ENCODE measurements at places on chromosomes 2 and 18.

DNA sequence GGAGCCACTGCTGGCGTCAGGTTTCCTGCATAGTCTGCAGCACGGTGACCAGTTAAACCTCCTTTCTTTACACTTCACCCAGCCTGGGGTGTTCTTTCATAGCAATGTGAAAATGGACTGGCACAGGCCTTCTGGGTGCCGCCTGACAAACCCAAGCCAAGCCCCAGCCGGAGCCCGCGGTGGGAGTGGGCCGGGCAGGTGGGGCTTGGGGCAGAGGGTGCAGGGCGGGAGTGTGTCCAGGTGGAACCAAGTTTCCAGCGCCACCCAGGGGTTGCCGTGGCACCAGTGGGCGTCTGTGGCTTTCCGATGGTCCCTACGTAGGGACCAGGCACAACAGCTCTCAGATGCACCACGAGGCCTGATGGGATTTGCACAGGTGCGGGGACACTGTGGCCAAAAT is 75.8 kb downstream of the RTP5 start:
- H3K4me1 ChIP-seq, result no peaks in the 10 kb centered on the region
- H3K36me3 ChIP-seq, result no peaks in the 10 kb centered on the region
- H3K27me3 ChIP-seq, result no peaks in the 10 kb centered on the region

GRCh38 chr2:42795275-42795674 is 2.9 kb upstream of the HAAO start:
- H3K36me3 ChIP-seq, result no peaks in the 10 kb centered on the region
- no peaks in the 10 kb centered on the region for H3K27me3 ChIP-seq
- no peak overlapping the region for H3K27ac ChIP-seq
- no peak overlapping the region for H3K4me3 ChIP-seq
- DNase-seq, result no peak
- H3K4me1 ChIP-seq, result no peaks in the 10 kb centered on the region

DNA sequence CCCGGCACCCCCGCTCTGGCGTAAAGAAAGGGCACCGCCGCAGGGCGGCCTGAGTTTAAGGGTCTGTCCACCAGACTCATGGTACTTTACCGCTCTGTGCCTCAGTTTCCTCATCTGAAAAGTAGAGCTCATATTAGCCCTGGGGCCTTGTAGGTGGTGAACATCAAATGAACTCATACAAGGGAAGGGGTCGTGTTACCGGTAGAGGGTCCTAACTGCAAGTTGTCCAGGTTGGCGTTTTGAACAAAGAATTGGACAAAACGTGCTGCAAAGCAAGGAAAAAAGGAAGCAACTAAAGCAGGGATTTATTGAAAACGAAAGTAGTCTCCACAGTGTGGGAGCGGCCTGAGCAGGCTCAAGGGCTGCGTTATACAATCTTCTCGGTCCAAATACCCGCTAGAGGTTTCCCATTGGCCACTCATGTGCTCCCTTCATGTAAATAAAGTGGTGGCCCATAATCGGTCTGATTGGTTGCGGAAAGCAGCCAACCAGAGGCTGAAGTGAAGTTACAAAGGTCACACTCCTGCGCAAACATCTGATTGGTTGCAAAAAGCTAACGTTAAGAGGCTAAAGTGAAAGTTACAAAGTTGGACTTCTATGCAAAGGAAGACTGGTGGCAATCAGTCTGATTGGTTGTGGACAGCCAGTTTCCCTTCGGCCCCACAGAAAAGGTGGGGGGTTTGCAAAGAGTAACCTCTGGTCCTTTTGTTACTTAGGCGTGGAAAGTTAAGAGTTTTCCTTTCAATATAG is 80.7 kb upstream of the LDLRAD4 start:
- H3K36me3 ChIP-seq, result no peaks in the 10 kb centered on the region
- H3K27ac ChIP-seq, result no peak overlapping the region
- H3K27me3 ChIP-seq, result peaks cover 13% of the 10 kb centered on the region

DNA sequence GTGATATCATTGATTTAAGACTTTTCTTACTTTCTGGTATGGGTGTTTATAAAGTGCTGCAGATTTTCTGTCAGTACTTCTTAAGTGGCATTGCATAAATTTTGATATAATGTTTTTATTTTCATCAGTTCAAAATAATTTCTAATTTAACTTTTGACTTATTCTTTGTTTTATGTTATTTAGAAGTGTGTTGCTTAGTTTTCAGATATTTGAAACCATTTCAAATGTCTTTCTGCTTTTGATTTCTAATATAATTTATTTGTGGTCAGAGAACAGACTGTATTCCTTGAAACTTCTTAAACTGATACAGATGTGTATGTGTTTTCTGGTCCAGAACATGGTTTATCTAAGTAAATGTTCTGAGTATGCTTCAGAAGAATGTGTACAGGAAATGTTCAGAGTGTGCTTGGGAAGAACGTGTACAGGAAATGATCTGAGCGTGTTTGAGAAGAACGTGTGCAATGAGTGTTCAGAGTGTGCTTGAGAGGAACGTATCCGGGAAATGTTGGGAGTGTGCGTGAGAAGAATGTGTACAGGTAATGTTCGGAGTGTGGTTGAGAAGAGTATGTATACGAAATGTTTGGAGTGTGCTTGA is 265.7 kb upstream of the HS6ST1 start:
- no peaks in the 10 kb centered on the region for H3K4me1 ChIP-seq
- H3K4me3 ChIP-seq, result no peak overlapping the region
- no peak overlapping the region for H3K27ac ChIP-seq
- DNase-seq, result peak; percentile 2
- no peaks in the 10 kb centered on the region for H3K36me3 ChIP-seq

GRCh38 chr2:70006447-70006784 is 45.0 kb upstream of the ASPRV1 start:
- no peaks in the 10 kb centered on the region for H3K36me3 ChIP-seq
- H3K4me3 ChIP-seq, result no peak overlapping the region
- no peaks in the 10 kb centered on the region for H3K27me3 ChIP-seq
- DNase-seq, result no peak
- H3K27ac ChIP-seq, result no peak overlapping the region
- no peaks in the 10 kb centered on the region for H3K4me1 ChIP-seq

DNA sequence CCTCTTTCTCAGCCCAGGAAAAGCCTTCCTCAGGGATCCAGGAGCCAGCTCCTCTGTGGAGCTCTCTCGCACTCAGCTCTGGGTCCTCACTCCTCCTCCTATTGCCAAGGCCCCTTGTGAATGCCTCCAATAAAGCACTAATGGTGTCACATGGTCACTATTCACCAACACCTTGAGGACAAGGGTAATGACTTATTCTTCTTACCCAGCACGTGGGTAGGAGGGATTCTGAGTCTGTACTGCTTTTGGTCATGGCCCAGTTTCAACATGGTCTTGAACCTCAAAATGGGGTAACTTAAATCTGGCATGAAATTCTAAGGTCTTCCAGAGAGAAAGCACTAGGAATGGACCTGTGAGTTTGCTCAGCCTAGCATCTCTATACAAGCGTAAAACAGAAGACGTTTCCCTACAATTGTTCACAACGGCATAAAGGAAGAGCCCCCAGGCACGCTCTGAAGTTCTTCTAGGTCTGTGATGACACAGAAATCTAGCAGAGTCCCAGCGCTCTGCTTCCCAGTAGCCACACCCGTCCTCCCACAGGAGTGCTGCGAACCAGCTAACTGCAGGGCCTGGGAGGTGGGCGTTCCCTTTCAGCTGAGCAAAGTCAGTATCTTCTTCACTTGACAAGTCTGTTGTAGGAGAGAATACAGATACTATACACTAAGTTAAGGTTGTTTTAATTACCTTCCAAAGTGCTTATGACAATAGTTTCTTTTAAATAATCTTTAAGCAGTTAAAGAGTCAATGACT is 14.6 kb upstream of the KIDINS220 start:
- no peaks in the 10 kb centered on the region for H3K27me3 ChIP-seq
- DNase-seq, result no peak
- H3K36me3 ChIP-seq, result no peaks in the 10 kb centered on the region

DNA sequence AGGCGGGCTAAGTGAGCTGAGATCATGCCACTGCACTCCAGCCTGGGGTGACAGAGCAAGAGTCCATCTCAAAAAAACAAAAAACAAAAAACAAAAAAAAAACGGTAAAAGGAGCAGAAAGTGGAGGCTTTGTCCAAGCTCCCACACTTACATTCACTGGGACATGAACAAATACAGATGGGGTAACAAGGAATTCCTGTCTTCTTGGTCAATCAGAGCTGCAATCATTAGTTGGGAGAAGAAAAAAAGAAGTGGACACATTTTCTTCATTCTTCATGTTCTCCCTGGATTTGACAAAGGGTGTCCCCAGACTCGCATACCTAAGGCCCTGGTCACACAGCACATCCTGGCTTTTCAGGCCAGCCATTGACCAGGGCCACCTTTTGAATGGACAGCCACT is 124.6 kb downstream of the SOCS6 start:
- H3K4me3 ChIP-seq, result no peak overlapping the region
- no peaks in the 10 kb centered on the region for H3K36me3 ChIP-seq
- no peaks in the 10 kb centered on the region for H3K4me1 ChIP-seq
- H3K27me3 ChIP-seq, result no peaks in the 10 kb centered on the region

DNA sequence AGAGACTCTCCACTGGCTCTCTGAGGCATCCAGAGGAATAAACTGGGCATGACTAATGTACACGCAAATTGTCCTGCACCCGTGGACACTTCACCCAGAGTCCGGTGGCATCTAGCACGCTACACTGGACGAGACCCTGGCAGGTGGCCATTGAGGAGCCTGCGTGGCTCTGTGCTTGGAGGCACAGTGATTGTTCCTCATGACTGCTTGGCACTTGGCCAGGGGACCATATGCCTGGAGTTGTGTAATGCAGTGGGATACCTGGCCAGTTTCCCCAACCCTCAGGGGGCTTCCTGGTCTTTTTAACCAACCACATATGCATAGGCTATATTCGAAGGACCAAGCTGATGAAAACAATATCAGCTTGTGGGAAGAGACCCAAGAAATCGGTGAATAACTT is 66.6 kb downstream of the MTCL1 start:
- DNase-seq, result no peak
- H3K4me1 ChIP-seq, result peaks cover 4% of the 10 kb centered on the region
- H3K27ac ChIP-seq, result no peak overlapping the region
- H3K4me3 ChIP-seq, result no peak overlapping the region

GRCh38 chr2:234147335-234147861 is 96.9 kb downstream of the SPP2 start:
- no peak for DNase-seq
- H3K4me1 ChIP-seq, result no peaks in the 10 kb centered on the region
- no peak overlapping the region for H3K4me3 ChIP-seq
- no peak overlapping the region for H3K27ac ChIP-seq
- H3K36me3 ChIP-seq, result no peaks in the 10 kb centered on the region
- H3K27me3 ChIP-seq, result no peaks in the 10 kb centered on the region

DNA sequence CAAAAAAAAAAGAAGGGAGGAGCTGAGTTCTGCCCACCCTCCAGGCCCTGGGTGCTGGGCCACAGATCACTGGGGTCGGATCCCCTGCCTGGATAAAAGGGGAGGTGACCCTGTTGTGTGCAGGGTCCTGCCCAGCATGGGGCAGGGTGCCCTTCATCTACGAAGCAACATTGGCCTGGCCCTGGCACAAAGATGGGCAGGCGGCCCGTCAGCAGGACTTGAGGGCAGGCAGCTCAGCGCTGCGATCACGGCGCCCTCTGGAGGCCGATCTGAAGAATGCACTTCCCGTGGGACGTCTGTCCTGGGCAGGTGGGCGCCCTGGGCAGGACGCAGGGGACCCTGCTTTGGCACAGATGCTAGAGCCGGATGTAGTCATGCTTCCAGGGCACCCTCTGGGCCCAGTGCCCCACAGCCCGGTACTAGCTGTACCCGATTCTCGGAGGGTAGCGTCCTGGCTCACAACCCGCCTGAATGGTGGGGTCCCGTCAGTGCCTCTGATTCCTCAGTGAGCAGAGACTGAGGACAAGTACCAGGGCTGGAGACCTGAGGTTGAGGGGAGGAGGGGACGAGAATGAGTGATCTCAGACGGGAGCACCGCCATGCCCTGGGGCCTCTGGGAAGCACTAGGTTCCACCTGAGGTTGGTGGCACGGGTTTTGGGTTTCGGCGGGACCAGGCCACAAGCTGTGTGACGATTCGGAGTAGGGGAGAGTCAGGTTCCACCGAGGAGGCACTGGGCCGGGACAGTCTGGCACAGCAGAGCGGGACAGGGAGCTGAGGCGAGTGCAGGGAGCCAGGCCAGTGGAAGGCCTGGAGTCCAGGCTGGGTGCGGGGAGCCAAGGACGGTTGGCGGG is 18.0 kb downstream of the ARID5A start:
- no peaks in the 10 kb centered on the region for H3K4me1 ChIP-seq
- H3K27ac ChIP-seq, result peak overlapping the region; percentile 77
- H3K36me3 ChIP-seq, result peaks cover 13% of the 10 kb centered on the region

- no peak overlapping the region for H3K4me3 ChIP-seq
- H3K27me3 ChIP-seq, result no peaks in the 10 kb centered on the region
- H3K4me1 ChIP-seq, result no peaks in the 10 kb centered on the region
- H3K36me3 ChIP-seq, result no peaks in the 10 kb centered on the region
- no peak for DNase-seq
These were observed 39.1 kb upstream of the DTNB start for GRCh38 chr2:25712455-25712854.

DNA sequence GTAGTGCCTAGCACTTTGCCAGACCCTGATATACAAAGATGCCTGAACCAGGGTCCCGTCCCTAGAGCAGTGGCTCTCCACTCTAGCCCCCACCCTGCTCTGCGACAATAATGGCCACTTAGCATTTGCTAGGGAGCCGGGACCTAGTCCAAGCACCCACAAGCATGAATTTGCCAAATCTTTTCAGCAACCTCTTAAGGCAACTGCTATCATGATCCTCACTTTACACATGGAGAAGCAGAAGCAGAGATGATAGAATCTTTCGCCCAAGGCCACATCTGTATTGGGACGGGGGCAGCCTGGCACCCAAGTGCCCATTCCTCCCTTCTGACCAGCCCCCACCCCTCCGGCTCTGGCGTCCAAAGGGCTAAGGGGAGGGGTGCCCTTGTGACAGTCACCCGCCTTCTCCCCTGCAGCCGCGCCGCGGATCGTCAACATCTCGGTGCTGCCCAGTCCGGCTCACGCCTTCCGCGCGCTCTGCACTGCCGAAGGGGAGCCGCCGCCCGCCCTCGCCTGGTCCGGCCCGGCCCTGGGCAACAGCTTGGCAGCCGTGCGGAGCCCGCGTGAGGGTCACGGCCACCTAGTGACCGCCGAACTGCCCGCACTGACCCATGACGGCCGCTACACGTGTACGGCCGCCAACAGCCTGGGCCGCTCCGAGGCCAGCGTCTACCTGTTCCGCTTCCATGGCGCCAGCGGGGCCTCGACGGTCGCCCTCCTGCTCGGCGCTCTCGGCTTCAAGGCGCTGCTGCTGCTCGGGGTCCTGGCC is 13.0 kb downstream of the SIGLEC15 start:
- DNase-seq, result no peak
- H3K36me3 ChIP-seq, result no peaks in the 10 kb centered on the region
- peaks cover 12% of the 10 kb centered on the region for H3K27me3 ChIP-seq
- no peak overlapping the region for H3K27ac ChIP-seq

- H3K36me3 ChIP-seq, result no peaks in the 10 kb centered on the region
- no peaks in the 10 kb centered on the region for H3K27me3 ChIP-seq
These were observed 282.5 kb downstream of the SLC8A1 start for GRCh38 chr2:40169430-40169829.
